T-helper 2 cell treated with Interferon-gamma antibody and Interleukin-4, amounts not matched to agents 5 μg/mL and 100 μg/mL, for 36 hours (primary cell): ENCODE measurements at places on chromosomes 2 and 18.

DNA sequence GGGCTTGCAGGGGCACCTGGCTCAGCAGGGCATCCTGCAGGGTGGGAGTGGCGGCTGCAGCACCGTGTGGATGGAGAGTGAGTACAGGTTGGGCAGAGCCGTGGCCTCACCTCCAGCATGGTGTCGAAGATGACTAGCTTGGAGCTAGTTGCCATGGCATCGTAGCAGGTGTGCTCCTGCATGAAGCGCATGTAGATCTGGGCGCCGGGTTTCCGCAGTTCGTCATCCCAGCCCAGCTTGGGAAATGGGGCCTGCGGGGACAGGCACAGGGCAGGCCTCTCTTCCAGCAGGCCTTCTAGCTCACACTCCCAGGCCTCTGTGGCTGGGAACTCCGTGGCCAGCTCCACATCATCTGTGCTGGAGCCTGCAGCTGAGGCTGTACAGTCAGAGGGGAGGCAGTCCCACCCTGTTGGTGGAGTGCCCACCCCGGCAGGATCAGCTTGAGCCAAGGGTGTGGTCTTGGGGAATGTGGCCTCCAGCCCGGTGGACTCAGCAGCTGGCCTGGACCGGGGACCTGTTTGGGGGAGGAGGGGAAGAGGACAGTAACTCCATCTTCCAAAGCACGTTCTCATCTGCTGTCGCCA lies 1.6 kb downstream of the PRKAG3 start:
- no peak for DNase-seq

GRCh38 chr2:237452861-237453260 lies 34.2 kb upstream of the MLPH start:
- DNase-seq, result no peak

GRCh38 chr2:18536100-18536499 lies 24.4 kb downstream of the RDH14 start:
- no peak for DNase-seq

DNA sequence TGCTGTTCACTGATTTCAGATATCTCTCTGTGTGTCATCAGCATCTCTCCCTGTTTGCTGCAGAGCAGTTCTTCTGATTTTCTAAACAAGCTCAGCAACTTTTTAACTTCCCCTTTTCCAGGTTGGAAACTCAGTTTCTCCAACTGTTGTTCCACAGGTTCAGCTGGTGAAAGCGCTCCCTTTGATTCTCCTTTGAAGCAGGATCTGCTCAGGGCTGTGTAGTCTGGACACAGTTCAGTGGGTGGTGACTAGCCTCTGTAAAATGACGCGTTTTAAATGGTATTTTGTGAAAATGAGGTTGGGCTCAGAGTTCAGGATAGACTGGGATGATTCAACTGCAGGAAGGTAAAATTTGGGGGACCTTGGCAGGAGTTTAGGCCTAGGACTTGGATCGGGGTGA lies 106.3 kb downstream of the TRIM43 start:
- DNase-seq, result no peak

DNA sequence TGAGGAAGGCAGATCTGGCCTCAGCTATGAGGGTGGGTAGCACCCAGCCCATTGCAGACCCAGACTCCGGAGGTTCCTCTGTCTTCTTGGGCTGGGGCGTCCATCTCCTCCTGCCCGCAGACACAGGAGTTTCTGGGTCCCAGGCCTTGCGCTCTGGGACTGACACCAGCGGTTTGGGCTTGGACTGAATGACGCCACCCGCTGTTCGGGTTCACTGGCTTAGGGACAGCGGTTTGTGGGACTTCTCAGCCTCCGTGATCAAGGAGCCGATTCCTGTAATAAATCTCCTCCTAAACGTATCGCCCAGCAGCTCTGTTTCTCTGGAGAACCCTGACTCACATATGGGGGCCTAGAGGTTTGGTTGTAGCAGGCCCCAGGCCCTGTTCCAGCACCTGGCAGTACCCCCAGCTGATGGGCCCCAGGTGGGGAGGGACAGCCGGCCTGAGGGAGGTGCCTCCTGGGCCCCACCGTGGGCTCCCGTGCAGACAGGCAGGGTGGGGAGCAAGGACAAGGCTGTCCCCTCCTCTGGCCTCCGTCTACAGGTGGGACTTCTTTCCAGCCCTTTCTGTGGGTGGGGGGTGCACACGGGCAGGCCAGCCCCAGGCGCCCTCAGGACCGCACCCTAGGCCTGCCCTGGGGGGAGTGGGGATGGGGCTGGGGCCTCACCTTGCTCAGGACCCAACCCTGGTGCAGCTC lies 4.5 kb upstream of the AQP12A start:
- peak; percentile 2 for DNase-seq

DNA sequence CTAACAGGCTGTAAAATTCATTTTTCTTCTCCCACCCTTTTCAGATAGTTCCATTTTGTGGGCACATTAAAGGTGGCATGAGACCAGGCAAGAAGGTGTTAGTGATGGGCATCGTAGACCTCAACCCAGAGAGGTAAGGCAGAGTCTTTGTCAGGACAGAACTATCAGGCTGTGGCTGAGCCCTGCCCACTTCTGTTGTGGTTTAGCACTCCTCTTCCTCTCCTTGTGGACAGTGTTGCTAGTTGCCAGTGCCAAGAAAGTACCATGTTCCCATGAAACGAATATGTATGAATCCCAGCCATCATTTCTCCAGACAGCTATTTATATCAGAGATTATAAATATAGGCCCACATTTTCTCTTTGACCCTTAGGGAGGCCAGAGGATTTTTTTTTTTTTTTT lies 1.6 kb downstream of the LGALSL start:
- no peak for DNase-seq

DNA sequence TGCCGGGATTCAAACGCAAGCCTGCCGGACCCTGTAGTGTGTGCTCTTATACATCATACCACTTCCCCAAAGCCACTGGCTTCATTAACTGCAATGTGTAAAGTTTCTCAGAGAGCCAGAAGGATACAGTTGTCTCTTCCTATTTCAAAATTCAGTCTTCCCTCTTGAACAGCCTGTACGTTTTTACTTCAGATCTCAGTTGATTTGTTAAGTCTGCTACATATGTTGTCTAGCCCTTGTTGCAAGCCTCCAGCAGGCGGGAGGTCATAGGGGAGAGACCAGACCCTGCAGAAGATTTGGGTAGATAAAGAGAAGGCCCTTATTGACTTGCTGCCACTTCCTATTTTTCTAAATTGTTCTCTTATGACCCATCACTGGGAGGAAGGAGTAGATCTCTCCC lies 56.2 kb downstream of the ARHGEF33 start:
- DNase-seq, result no peak

DNA sequence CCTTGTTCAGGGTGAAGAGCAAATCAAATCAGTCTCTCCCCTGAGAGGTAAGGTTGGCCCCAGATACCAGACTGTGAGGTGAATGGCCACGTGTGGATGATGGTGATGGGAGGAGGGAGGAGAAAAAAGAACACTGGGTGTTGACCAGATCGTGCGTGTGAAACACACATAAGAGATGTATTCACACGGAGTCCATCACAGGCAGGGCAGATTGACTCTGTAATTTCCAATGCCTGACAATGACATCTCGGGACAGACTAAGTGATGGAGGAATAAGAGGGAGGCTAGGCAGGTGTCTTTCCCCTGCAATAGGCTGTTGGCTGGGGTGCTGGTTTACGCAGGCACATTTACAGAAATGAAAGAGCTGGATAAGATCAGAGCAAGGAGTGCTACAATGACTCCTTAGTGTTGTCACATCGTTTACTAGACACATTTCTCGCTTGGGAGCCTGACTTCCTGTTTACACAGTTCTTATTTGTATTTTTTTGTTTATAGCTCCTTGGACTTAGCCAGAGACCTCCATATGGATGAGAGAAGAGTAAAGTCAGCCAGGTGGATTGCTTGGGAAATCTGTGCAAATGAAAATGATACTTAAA lies 43.1 kb downstream of the CPO start:
- DNase-seq, result no peak

DNA sequence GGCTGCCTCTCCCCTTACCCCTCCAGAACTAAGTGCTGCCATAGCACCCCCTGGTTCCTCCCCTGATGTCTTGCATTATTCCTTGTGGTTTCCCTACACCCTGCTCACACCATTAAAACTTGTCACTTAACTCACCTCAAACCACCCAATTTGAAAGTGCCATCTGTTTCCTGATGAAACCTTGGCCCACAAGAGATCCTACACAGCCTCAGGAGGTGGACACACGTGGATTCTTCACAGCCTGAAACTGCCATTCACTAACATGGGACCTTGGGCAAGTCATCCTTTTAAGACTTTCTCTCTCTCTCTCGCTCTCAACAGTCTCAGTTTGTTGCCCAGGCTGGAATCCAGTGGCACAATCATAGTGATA lies 27.5 kb upstream of the FAM124B start:
- no peak for DNase-seq

- DNase-seq, result no peak
Observed at GRCh38 chr2:36706021-36706876, 9.7 kb downstream of the VIT start.

DNA sequence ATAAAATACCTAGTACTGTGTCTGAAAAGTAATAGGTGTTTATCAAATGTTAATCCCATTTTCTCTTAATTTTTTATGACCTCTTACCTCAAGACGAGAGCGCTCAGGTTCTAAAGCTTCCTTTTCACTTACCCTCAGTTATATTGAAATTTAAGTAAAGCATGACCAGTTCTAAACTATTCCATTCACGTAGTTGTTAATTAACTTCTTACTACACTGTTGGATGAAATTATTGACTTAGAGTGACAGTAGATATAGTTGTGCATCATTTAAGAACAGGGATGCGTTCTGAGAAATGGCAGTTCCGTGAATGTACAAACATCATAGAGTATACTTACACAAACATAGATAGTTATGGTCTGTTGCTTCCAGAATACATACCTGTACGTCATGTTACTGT lies 20.1 kb upstream of the HTR2B start:
- no peak for DNase-seq

DNA sequence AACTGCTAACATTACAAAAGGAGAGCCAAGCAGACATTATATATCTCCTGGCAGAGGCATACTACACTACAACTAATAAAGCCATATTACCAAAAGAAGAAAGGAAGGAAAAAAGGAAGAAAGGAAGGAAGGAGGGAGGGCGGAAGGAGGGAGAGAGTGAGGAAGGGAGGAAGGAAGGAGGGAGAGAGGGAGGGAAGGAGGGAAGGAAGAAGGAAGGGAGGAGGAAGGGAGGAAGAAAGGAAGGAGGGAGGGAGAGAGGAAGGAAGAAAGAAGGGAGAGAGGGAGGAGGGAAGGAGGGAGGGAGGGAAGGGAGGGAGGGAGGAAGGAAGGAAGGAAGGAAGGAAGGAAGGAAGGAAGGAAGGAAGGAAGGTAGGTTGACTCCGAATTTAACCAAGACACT lies 133.4 kb downstream of the PDE11A start:
- no peak for DNase-seq

DNA sequence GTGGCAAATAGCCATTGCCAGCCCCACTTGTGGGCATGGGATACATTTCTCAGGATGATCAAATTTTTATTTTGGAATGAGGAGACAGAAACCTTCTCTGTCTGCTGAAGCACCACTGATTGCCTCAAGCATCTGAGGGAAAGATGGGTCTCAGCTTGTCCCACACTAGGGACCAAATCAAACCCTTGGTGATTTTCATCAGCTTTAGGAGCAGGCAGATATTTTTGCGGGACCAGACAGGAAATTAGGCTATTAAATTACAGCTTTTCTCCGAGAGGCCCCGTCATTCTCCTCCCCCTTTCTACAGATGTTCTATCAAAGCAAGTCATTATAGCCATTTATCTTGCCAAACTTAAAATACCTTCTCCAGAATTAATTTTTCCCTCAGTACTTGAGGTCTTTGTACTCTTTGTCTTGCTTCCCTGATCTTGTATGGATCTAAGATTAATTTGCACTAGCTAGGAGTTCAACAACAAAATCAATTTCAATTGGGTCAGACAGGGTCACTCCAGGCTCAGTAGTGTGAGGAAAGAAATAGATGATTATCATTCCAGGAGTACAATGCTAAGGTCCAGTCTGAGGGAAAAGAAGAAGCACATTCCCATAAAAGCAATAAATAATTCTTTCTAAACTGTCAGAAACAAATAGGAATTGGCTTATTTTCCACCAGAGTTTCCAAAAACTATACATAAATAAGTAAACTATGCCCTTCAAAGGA lies 818.1 kb upstream of the SOX11 start:
- DNase-seq, result no peak

GRCh38 chr2:23803965-23804542 lies 122.9 kb downstream of the ATAD2B start:
- DNase-seq, result no peak

GRCh38 chr2:111687911-111688310 lies 196.1 kb downstream of the ANAPC1 start:
- DNase-seq, result no peak

DNA sequence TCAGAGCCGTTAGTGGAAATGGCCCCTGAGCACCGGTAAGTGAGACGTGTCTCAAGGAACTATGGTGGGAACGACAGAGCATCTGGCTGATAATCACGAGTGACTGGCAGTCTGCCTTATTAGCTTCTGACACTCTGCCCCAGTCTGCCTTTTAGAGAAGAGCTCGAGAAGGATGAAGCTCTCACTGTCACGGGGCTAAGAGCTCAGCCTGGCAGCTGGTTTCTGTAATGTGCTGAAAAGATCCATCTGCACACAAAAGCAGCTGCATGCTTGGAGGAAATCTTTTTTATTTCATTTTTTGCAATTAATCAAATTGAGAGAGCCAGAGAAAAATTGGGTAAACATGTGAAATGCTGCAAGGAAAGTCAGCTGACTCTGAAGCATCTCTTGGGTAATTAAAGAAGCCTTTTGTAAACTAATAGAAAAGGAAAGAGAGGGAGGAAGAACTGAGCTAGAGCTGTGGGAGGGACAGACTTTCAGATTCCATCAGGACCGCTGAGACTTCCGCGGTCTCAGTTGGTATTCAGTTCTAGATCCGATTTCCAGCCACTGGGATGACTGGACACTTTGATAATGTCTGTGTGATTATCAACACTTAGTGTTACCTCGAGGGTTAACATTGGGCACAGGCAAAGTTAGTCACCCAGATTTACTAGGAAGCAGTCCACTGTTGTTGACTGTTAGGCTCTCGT lies 24.4 kb downstream of the MBP start:
- peak; percentile 64 for DNase-seq

- no peak for DNase-seq
Observed at GRCh38 chr2:43792653-43793052, 18.8 kb downstream of the DYNC2LI1 start.

GRCh38 chr18:61829108-61829507 lies 63.7 kb downstream of the RNF152 start:
- DNase-seq, result no peak

DNA sequence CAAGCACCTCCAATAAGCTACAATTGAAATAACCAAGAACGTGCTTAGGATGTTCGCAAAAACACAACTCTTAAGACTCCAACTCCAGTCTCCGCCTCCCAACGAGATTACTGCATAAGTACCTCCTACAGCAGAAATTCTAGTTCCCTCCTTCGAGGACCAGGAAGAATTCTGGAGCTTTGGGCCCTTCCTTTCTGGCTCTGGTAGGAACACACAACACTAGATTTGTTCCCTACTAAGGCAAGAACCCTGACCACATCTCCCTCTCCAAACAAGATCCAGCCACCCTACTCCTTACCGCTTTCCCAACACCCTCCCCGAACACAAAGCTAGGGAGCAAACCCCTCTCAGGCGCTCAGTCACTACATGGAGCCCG lies 721 bp downstream of the ADAM17 start:
- DNase-seq, result peak; percentile 33

GRCh38 chr18:50218432-50219197 lies 23.7 kb upstream of the MYO5B start:
- DNase-seq, result no peak

- no peak for DNase-seq
Observed at GRCh38 chr2:167491788-167492187, 603.5 kb downstream of the XIRP2 start.
